ENCODE measurements at places on chromosomes 11 and 22.

DNA sequence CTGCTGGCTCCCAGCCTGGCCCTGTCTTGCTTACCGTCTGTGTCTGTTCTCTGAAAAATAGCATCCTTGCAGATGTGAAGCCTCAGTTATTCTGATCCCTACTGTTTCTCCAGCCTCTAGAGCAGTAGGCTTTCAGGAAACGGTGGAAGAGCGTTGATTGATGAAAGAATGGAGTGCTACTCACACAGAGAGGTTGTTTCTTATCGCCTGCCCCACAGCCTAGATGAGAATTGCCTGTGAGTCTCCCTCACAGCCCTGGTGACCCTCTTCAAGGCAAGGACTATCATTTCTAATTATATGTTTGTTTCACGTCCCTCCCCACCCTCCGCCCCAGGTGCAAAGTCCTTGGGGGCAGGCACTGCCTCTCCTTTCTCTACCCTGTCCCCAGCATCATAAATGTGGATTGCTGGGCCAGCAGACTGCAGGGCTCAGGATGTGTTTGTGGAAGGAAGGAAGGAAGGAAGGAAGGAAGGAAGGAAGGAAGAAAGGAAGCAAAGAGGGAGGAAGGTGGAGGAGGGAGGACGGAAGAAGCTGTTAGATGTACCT is 575.3 kb upstream of the B3GAT1 start:
- no peak for DNase-seq

- DNase-seq = no peak
Observed at GRCh38 chr11:67292671-67293070, 3.6 kb downstream of the ANKRD13D start.

GRCh38 chr22:50656122-50657070 is 16.2 kb upstream of the SHANK3 start:
- no peak for DNase-seq

DNA sequence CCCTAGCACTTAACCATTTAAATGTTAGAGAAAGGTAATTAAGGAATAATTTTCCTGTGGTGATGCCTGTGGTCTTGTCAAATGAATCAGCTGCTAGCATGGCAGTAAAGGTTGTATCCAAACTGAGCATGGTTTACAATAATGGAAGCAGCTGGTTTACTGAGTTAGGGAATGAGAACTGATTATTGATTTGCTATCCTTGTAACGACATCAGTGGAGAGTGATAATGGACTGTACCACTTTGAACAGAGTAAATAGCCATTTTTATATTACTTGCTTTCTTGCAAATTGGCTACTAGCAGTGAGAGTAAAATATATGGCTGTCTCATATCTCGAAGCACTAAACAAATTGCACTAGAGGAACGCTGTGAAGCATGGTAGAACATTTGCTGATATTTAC is 589.0 kb upstream of the ANO5 start:
- DNase-seq = no peak

DNA sequence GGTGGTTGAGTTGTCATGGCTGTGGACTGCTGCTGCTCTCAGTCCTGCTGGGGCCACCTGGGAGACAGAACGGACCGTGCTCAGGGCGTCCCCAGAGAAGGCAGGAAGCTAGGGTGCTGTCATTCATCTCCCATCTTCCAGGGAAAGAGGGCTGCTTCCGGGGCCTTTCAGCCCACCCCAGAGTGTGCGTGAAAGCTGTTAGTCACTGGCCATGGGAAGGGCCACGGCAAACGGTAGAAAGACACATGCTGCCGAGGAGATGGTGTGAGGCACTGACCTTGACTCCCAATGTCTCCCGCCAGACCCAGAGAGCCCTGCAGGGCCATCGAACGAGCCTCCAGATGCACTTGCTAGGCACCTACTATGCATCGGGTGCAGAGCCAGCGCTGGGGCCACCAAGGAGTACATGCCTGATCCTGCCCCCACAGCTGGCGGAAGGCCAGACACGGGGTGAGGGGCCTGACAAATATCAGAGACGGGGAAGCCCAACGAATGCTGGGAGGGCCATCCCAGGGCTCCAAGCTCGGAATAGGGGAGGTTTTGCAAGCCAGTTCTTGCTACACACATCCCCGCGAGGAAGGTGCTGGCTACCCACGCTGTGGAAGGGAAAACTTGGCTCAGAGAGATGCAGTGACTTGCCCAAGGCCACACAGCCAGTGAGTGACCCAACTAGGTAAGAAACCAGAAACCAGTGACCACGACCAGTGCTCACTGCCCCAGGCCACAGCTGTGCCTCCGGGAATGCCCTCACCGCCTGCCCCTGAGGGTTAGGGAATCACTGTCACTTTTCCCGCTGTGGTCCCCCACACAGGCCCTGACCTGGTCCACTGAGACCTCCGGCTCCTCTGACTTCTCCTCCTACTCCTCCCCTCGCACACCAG is 10.1 kb downstream of the RAC2 start:
- DNase-seq = peak; percentile 62

DNA sequence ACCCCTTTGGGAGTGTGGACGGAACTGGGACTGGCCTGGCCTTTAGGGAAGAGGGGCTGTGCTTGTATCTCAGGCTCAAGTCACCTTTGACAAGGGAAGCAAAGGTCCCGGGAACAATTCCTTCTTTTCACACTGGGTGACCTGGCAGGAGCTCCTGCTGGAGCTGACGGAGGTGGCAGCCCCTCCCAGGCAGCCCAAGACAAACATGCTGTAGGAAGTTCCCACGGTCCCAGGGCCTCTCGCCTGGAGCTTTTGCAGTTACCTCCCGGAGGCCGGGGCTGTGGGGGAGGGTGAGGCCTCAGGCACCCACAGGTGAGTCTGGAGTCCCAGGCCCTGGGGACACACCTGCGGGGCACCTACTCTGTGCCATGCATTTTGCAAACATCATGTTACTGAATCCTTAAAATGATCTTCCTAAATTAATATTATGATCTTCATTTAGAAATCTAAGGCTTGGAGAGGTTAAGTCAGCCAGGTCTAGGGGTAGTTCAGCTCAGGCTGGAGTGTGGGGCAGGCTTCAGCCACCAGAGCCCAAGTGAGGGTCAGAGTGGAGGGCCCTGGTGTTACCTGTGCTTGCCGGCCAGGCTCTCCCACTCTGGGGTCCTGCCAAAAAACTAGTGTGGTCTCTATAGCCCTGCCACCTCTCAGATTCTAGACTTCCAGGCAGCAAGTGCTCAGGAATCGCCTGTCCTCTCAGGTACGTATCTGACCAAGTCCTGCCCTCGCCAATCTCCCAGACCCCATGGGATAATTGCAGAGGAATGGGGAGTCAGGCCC is 15.7 kb upstream of the MYEOV start:
- DNase-seq = no peak

DNA sequence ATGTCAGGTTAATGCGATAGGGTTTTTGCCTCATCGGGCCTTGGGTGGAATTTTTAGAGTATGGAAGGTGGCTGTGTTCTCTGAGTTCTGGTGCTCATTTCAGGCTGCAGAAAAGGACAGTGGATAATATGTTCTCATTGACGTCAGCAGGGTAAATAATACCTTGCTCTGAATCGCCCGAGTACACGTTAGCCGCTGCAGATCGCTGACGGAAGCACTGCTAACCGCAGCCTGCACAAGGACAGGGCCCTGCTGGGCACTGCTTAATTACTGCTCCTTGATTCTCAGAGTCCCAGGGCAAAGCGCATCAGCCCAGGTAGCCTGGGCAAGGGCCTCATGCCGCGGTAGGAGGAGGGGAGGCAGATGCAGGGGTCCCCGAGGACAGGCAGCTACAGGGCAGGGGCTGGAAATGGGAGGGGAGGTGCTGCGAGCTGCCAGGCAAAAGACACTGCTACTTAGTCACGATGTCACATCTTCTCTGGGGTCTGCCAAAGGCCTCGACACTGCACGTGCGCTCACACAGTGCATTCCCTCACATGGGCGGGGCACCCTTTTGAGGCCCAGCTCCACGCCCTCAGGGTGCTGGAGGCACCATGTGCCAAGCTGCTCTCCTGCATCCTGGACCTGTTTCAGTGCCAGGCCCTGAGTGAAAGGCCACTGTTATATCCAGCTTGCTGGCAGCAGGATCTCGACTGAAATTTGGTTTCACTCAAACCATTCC is 35.2 kb downstream of the PPP2R1B start:
- DNase-seq = no peak

DNA sequence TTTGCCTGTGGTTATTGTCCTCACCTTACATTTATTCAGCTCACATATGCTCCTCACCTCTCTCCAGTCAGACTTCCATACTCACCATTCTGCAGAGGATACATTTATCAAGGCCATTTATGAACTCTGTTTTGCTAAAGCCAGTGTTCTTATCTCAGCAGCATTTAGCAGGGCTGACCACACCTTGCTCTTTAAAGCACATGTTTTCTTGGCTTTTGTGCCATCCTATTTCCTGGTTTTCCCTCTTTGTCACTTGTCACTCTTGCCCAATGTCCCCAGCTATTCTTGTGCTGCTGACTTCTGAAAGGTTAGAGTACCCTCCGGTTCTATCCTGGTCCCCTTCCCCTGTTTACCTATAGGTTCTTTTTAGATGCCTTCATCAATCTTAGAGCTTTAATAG is 446.6 kb downstream of the NELL1 start:
- no peak for DNase-seq

- DNase-seq = no peak
Observed at GRCh38 chr11:37984991-37985390, 1387.0 kb upstream of the RAG2 start.

- no peak for DNase-seq
Observed at GRCh38 chr22:11042116-11042515, 4485.9 kb upstream of the OR11H1 start.

- no peak for DNase-seq
Observed at GRCh38 chr22:31244046-31244942, 32.2 kb downstream of the LIMK2 start.

- DNase-seq = no peak
Observed at GRCh38 chr11:114164546-114164945, 105.0 kb downstream of the ZBTB16 start.

DNA sequence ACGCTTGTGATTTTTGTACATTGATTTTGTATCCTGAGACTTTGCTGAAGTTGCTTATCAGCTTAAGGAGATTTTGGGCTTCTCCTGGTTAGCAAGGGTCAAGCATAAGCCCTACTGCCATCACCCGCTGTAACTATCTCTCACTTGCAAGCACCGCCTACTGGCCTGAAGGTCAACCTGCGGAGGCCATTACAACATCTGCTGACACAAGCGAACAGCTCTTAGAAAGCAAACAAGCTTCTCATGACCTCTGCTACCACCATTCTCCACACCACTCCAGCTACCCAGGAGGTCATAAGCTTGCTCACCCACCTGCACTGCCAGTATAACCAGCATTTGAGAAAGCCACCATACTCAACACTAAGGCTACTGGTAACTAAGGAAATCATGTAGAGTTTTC is 288.4 kb upstream of the KIRREL3 start:
- DNase-seq = no peak

- DNase-seq = no peak
Observed at GRCh38 chr11:11709447-11710239, 87.8 kb upstream of the GALNT18 start.

- DNase-seq = no peak
Observed at GRCh38 chr11:43467958-43468357, 109.2 kb downstream of the TTC17 start.

GRCh38 chr11:110029714-110030113 is 63.5 kb upstream of the ZC3H12C start:
- DNase-seq = no peak

DNA sequence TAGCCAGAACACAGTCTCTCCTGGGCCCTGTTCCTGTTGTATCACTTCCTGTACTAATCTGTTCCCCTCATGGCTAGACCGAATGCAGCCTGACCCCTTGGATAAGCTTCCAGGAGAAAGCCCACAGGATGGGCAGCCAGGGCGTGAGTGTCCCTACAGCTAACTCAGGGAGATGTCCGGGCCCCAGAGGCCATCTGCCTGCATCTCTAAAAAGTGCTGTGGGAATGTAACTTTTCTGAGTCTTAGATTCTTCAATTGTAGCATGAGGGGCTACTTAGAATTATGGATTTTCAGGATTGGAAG is 7.7 kb upstream of the MALAT1 start:
- DNase-seq = peak; percentile 38

DNA sequence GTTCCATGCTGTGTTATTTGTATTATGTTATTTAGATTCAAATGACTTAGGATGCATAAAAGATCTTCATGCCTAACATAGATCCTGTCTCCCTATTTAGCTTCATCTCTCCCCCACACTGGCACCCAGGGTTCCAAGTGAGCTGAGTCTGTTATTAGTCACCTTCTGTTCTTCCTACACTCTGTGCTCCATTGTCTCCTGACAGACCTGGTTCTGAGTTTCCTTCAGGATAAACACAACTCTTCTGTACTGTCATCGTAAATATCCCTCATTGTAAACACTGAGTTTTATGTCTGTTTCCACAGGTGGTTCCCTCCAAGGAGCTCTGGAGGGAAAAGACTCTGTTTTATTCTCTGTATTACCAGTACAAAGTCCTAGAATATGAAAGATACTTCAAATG is 8.7 kb downstream of the MMP26 start:
- DNase-seq = no peak

GRCh38 chr11:47466701-47467250 is 17.8 kb upstream of the RAPSN start:
- DNase-seq = peak; percentile 37

DNA sequence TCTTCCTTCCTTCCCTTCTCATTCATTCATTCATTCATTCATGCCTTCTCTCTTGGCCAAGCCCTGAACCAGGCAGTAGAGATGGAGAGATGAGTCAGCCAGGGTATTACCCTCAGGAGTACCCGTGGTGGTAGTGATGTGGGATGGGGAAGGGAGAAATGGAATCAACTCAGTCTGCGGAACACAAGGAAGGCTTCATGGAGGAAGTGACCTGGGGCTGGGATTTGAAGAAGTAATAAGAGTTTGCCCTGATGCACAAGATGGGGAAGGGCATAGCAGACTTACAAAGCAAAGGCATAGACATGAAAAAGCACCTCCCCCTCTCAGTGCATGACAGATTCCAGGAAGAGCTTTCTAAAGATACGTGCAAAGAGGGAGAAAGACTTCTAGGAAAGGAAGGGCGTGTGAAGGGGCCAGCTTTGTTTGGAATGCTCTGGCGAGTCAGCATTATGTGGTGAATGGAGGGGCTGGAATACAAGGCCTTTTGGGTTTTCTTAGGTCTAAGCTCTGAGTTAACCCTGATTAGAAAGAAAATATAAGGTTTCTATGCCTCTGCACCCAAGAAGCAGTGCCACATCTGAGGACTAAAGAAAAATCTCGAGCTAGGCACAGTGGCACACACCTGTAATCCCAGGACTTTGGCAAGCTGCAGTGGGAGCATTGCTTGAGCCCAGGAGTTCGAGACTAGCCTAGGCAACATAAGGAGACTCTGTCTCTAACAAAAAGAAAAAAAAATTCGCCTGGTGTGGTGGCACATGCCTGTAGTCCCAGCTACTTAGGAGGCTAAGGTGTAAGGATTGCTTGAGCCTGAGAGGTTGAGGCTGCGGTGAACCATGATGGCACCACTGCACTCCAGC is 36.4 kb upstream of the ACER3 start:
- no peak for DNase-seq

DNA sequence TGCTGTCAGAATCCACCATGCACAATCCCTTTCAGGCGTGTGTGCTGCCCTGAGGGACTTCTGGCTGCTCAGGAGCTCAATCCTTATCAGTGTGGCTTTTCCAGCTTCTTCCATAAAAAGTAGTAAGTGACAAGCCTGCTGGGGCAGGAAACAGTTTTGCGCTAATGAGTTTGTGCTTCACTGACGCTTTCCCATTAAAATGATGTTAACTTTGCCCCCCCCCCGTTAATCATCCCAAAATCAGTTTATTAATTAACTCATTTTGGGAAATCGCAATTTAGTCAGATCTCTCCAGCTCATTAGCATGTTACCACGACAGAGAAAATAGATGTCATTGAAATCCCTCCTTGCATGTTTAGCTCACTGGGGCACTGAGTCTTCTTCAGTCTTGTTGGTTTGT is 186.5 kb upstream of the TENM4 start:
- DNase-seq = no peak

- DNase-seq = peak; percentile 67
Observed at GRCh38 chr11:117232911-117233409, 489 bp downstream of the RNF214 start.

GRCh38 chr11:48172818-48173609 is 43.6 kb upstream of the OR4B1 start:
- peak; percentile 86 for DNase-seq
